Gastroesophageal sphincter (tissue), 4 donors: ENCODE measurements at places on chromosomes 7 and 10.
A peak's percentile ranks its signal among the peaks of the same experiment; 100 is the strongest.

DNA sequence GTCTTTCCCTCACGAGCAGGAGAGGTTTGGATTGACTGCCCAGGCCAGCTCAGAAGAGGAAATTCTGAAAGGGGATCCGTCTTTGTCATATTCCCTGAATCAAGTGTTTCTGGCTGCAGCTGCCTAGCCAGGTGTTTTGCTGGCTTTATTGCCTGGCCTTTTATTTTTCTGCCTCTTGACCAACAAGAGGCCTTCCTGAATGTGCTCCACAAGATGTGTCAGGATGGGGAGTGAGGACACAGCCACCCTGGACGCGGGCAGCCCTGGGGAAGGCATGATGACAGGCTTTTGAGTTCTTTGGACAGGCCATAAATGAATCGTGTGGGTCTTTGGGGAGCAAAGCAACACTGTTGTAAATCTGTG, 163.6 kb downstream of the CAMK1D start:
- no peak for ATAC-seq

GRCh38 chr7:108072116-108072515, 58.0 kb downstream of the LAMB4 start:
- ATAC-seq, result no peak

DNA sequence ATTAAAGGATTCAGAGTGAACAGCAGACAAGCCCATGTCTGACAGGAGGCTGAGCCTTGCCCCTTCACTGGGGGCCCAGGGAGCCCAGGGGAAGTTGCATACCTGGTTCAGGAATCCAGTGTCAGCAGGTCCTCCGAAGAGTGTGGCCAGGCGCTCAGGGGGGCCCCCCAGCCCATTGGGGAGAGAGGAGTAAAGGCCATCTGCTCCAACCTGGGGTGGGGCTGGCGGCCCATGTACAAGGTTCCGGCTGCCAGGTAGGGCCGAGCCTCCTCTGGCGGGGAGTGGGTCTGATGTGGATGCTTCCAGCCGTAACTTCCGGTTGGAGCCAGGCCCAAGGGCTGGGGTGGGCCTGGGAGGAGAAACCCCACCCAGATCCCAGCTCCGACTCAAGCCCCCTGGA, 2.3 kb downstream of the PSD start:
- no peak for ATAC-seq

- no peak for ATAC-seq
These were observed 194.8 kb downstream of the FANK1 start for GRCh38 chr10:126090911-126091728.

- no peak for ATAC-seq
These were observed 145.2 kb downstream of the GRM3 start for GRCh38 chr7:86788948-86789347.

- no peak for ATAC-seq
These were observed 227.6 kb upstream of the IMMP2L start for GRCh38 chr7:111789870-111790269.

DNA sequence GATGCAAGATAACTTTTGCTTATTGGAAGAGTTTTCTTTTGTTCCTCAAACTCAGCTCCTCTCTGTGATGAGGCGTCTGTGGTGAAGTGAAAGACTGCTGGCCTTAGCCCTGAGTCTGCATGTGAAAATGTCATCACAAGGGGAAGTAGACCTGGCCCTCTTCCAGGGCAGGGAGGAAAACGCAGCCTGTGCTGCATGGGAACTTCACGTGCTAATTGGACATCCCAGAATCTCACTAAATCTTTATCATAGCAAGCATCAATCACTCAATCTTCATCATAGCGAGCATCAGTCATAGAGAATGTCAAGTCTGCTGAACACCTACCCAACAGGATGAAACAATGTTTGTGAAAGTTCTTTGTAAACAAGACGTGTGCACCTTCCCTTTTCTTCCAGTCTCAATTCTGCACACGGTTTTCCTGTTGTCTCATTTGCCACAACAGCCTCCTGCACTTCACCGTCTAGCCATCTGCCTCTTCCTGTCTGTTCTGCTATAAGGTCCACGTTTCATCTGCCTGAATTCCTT, 314.6 kb downstream of the FRMD4A start:
- peak; percentile 55 for ATAC-seq

DNA sequence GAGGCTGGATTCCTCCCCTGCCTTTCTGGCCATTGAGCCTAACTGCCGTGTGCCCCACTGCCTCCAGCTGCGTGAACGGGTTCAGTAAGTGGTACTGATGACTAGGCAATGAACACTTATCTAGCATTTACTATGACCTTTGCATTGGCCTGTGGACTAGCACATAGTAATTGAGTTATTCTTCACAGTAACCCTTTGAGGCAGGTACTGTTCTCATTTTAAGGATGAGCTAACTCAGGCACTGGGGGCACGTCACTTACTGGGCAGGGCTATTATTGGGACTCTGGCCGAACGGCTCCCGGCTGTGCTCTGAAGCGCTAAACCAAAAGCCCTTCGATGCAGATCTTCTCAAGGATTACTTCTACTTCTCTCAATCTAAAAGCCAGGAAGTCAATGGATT, 38.3 kb downstream of the WIPF3 start:
- no peak for ATAC-seq

- no peak for ATAC-seq
These were observed 12.1 kb upstream of the SNX13 start for GRCh38 chr7:17952387-17952786.

DNA sequence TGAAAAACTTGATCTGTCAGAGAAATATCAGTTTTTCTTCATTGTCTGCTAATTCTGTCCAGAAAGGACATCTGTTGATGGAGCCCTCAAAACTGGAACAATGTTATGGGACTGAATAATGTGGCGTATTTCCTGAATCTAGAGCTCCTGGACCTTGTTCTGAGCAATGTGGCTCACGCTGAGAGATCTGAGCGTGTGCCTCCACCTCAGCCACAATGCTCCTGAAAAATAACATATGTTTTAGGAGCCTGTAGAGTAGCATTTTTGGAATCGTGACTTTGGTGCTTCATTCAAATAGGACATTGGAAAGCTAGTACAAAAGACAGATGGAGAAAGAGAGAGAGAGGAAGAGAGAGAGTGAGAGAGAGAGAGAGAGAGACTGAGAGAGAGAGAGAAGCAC, 110.3 kb downstream of the BMPER start:
- no peak for ATAC-seq

GRCh38 chr7:140051820-140052219, 10.9 kb downstream of the PARP12 start:
- ATAC-seq, result no peak

DNA sequence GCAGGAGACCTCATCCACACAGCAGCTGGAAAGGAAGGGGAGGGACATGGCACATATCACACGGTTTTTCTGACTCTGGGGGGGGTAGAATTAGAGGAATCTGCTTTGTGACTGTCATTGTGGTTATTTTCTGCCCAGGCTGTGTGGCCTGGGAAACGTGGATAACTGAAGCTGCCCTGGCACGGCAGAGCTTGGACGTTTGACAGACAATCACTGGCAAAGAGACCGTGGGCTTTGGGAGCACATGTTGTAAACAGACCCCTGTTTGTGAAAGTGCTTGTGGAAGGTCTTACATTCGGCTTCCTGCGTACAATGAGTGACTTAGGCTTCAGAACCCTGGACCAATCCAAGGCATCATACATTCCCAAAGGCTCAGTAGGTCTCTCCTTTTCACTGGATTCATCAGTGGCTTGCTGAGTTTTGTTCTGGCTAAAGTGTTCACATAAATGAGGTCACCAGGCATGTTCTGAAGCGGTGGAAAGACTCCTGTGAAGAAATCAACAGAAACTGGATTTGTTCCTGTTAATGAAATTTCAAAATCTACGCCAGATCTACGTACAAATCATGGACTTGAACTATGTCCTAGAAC, 188.2 kb downstream of the TEX36 start:
- ATAC-seq, result no peak

GRCh38 chr10:80581469-80581835, 43.8 kb downstream of the SH2D4B start:
- ATAC-seq, result no peak

DNA sequence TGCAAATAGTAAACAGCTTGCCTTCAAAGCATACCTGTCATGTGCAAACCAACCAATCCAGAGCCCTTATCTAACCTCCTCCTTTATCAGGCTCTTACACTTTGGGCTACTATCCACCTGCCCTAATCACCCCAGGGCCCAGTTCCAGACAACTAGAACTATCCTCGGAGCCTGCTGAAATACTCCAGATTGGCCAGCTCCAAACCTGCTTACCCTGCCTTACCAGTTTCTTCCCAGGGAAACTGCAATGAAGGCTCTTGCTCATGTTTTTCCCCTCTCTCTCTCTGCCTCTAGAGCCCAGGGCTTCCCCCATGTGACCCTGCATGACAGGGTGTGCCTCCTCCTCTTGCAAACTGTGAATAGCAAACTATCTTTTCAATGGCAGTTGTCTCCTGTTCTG, 81.4 kb upstream of the CAPZA2 start:
- no peak for ATAC-seq

- no peak for ATAC-seq
These were observed 10.6 kb downstream of the BEND7 start for GRCh38 chr10:13518076-13518692.

GRCh38 chr7:50267525-50268041, 36.9 kb upstream of the IKZF1 start:
- no peak for ATAC-seq

GRCh38 chr7:157843336-157844140, 506.7 kb downstream of the DNAJB6 start:
- ATAC-seq, result no peak
